Sigmoid colon (tissue), 7 donors: ENCODE measurements at places on chromosomes 6 and 20. TPM values are rescaled to one million over a fixed set of nuclear protein-coding genes. Genes with fewer than 3 reads are reported as not detected.

DNA sequence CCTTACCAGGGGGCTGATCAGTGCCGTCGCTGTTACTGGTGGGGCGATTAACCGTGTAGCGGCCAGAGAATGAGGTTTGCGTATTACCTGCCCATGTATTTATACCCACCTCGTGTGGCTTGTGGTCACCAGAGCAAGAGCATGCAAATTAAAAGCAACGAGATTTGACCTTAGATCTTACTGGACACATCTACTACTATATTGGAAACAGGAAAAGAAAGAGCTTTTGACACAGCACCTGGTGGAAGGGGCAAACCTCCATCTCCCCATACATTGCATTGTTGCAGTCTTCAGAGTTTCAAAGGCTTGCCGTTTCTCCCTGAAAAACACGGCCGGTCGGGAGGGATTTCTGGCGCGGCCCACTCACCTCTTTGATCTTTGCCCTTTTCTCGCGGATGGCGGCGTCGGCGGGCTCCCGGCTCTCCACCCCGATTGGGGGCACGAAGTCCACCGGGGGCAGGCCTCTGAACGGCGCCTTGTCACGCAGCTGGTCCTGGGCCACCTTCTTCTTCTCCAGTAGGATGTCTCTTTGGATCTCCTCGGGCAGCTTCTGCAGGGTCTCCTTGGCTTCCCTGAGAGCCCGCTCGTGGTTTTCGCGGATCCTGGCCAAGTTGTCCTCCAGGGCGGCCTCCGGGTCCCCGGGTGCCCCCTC is 1.3 kb downstream of the MAN1A1 start:
- H3K27ac ChIP-seq: peak overlapping the region; percentile 94
- H3K4me1 ChIP-seq: peaks cover 47% of the 10 kb centered on the region
- peak overlapping the region; percentile 97 for H3K4me3 ChIP-seq
- H3K27me3 ChIP-seq: no peaks in the 10 kb centered on the region

The SNAP25 gene
- total RNA-seq: 9.4 TPM

DNA sequence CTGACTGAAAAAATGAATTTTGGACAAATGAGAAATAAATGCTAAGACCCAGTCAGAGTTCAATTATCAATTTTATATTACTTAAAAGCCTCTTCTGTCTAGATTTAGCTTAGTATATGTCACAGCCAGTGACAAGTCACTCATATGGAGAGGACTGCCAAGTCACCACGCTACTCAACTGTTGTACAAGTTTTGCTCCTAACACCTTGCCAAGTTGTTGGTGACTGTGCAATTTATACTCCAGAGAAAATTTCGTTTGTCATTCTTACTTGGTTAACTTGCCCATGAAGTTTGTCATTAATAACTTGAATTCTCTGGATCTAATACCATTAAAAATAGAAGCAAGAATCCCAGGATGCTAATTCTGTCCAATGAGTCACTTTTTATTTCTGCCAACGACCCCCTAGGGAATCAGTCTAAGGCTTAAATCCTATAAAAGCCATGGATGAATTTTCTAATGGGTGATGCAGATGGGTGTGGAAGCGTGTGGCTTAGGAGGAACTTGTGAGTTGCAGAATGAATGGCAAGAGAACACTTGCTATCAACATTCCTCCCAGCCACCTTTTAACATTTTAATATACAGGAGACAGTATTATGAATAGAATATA is 30.4 kb upstream of the FBXO30 start:
- DNase-seq: no peak
- no peaks in the 10 kb centered on the region for H3K36me3 ChIP-seq
- no peaks in the 10 kb centered on the region for H3K27me3 ChIP-seq
- H3K27ac ChIP-seq: peak overlapping the region; percentile 80
- H3K4me3 ChIP-seq: no peak overlapping the region
- H3K4me1 ChIP-seq: peaks cover 55% of the 10 kb centered on the region

GRCh38 chr6:2436410-2437154 is 191.2 kb upstream of the GMDS start:
- H3K27ac ChIP-seq: no peak overlapping the region
- no peaks in the 10 kb centered on the region for H3K4me1 ChIP-seq
- no peaks in the 10 kb centered on the region for H3K36me3 ChIP-seq
- DNase-seq: no peak

GRCh38 chr20:32163951-32164350 is 43.6 kb downstream of the PLAGL2 start:
- H3K27me3 ChIP-seq: no peaks in the 10 kb centered on the region
- H3K4me1 ChIP-seq: peaks cover 15% of the 10 kb centered on the region
- H3K4me3 ChIP-seq: no peak overlapping the region

The GRM1 gene
- not detected for total RNA-seq

DNA sequence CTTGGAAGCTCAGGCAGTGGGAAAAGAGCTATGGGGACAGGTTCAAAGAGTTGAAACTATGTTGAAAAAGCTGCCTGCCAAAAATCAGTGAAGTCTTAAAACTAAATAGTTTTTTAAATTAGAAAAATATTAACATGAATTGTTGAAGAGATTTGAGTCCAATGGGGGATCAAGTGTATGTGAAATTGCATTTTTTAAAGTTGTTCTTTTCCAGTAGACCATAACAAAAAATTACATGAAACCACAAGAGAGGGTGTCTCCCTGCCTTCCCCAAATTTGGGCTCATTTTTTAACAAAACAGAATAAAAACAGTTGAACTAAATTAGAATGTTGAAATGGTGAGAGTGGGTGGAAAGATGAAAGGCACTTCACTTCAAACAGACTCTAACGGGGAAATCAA is 31.5 kb upstream of the COL10A1 start:
- no peak overlapping the region for H3K4me3 ChIP-seq
- DNase-seq: no peak
- no peaks in the 10 kb centered on the region for H3K36me3 ChIP-seq
- H3K4me1 ChIP-seq: no peaks in the 10 kb centered on the region
- H3K27me3 ChIP-seq: no peaks in the 10 kb centered on the region
- H3K27ac ChIP-seq: no peak overlapping the region

DNA sequence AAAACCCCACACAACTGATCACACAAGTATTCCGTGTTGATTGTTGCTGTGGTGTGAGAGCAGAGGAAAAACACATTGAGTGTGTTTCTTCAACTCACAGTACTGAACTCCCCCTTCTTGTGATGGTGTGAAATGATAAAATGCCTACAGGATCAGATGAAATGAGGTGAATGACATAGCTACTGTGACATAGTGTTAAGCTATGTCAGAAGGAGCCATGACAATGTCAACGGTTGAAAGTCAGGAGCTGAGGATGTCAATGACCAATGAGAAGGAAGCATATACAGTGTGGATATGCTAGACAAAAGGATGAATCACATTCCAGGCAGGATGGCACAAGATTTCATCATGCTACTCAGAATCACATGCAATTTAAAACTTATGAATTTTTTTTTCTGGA is 38.8 kb downstream of the WASF1 start:
- H3K36me3 ChIP-seq: no peaks in the 10 kb centered on the region
- no peak overlapping the region for H3K27ac ChIP-seq
- no peak overlapping the region for H3K4me3 ChIP-seq
- no peak for DNase-seq
- H3K4me1 ChIP-seq: no peaks in the 10 kb centered on the region
- H3K27me3 ChIP-seq: no peaks in the 10 kb centered on the region

DNA sequence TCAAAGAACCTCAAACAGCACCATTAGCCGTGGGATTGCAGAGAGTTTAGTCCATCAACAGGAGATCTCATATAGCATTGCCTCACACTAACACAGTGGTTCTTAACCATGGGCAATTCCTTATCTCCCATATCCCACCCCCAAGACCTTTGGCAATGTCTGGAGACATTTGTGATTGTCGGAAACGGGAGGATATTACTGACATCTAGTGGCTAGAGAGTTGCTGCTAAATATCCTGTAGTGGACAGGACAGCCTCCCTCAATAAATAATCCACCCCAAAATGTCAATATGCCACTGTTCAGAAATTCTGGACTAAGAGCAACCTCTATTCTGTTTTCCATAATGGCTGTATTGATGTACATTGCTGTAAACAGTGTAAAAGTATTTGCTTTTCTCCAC is 210.1 kb upstream of the CCN2 start:
- no peaks in the 10 kb centered on the region for H3K27me3 ChIP-seq
- H3K4me1 ChIP-seq: no peaks in the 10 kb centered on the region
- H3K4me3 ChIP-seq: no peak overlapping the region
- H3K27ac ChIP-seq: no peak overlapping the region
- no peak for DNase-seq

DNA sequence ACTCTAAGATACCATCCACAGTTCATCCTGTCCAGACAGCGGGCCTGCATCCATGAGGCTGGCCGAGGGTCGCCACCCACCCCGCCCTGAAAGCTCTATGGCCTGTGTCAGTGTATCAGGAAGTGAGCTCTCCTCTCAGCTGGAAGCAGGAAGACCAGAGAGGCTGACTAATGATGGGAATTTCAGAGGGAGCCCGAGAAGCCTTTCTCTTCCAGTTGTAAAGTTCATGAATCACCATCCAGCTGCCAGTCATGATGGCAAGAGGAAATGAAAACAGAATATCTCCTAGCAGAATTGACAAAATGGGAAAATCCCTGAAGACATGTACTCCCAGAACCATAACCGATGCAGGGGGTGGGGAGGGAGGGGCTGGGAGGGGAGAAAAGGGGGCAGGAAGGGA is 109.6 kb upstream of the RPS6KA2 start:
- H3K27ac ChIP-seq: no peak overlapping the region
- no peak overlapping the region for H3K4me3 ChIP-seq
- no peak for DNase-seq
- H3K27me3 ChIP-seq: no peaks in the 10 kb centered on the region
- H3K4me1 ChIP-seq: peaks cover 6% of the 10 kb centered on the region

GRCh38 chr20:36585410-36586125 is 12.2 kb downstream of the TGIF2 start:
- H3K4me3 ChIP-seq: no peak overlapping the region
- no peak overlapping the region for H3K27ac ChIP-seq
- no peaks in the 10 kb centered on the region for H3K27me3 ChIP-seq
- H3K36me3 ChIP-seq: peaks cover 15% of the 10 kb centered on the region

The HRH3 gene
- total RNA-seq: not detected

The PDE7B gene
- total RNA-seq: 10.3 TPM

The SNPH gene
- 9.6 TPM for total RNA-seq

The FKBP1C gene
- total RNA-seq: not detected

The ABHD16B gene
- total RNA-seq: not detected

The SLC17A9 gene
- 2.5 TPM for total RNA-seq

GRCh38 chr6:95581073-95581472 is 3.7 kb downstream of the MANEA start:
- no peaks in the 10 kb centered on the region for H3K4me1 ChIP-seq
- no peak overlapping the region for H3K27ac ChIP-seq
- no peak overlapping the region for H3K4me3 ChIP-seq
- DNase-seq: no peak
- H3K27me3 ChIP-seq: no peaks in the 10 kb centered on the region

The MCCD1 gene
- total RNA-seq: not detected

DNA sequence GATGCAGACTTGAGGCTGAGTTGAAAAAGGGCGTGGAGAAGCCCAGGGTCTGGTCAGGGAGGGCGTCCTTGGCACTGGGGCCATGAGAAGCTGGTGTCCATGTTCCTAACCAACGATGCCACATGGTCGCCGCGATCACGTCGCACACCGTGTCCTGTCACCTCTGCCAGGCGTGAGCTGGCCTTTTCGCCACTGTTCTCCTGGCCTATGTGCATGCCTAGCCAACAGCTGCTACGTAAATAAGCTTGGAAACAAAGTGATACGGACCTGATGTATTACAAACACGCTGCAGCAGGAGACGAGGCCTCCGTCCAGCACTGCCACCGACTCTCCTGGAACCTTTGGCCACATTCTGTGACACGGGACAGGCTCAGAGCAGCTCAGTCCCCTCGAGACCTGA is 22.0 kb upstream of the KIF25 start:
- H3K27ac ChIP-seq: no peak overlapping the region
- no peaks in the 10 kb centered on the region for H3K4me1 ChIP-seq
- no peaks in the 10 kb centered on the region for H3K27me3 ChIP-seq
- H3K36me3 ChIP-seq: peaks cover 11% of the 10 kb centered on the region

DNA sequence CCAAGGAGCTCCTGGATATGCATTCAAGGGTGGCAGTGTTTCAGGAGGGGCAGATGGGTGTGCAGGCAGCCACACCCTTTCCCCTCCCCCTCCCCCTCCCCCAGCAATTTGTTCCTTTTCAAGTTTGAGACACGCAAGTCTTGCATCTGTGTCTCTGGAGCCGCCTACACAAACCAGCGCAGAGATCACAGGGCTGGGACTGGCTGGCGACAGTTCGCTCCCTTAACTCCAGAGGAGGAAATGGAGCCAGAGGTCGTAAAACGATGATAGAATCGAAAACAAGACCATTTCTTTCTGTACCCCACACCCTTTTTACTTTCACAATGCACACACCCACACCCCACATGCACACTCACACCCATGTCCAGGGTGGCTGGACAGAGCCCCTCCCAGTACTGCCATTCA is 163.1 kb downstream of the LY86 start:
- no peaks in the 10 kb centered on the region for H3K27me3 ChIP-seq
- DNase-seq: peak; percentile 79
- peaks cover 45% of the 10 kb centered on the region for H3K4me1 ChIP-seq
- peak overlapping the region; percentile 78 for H3K27ac ChIP-seq
- H3K36me3 ChIP-seq: no peaks in the 10 kb centered on the region

DNA sequence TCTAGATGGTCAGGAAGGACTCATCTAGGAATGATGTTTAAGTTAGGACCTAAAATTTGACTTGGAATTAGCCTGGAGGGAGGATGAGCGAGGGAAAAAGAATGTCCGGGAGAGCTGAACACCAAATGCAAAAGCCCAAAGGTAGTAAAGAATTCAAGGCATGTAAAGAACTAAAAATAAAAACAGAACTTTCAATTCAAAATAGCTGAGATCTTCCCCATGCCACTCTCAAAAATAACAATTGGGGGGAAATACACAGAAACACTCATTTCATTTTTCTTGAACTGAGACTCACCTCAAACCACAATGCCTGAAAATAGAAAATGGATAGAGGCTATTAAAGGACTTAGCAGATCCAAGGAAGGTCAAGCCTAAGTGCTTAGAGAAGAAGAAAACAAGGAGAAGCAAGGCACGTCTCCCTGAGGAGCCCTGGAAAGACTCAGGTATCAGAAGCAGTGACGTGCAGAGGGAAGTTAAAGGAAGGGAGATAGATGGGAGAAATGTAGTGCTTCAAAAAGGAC is 10.4 kb downstream of the PXT1 start:
- no peaks in the 10 kb centered on the region for H3K4me1 ChIP-seq
- no peak for DNase-seq
- H3K36me3 ChIP-seq: no peaks in the 10 kb centered on the region
- H3K27me3 ChIP-seq: no peaks in the 10 kb centered on the region
- no peak overlapping the region for H3K4me3 ChIP-seq
- H3K27ac ChIP-seq: no peak overlapping the region

GRCh38 chr6:3227363-3228045 is at the start of gene TUBB2B:
Gene TUBB2B (minus strand): TSS chr6:3227653. CDS start chr6:3227543, 110 bp downstream.
- peak within 1 kb of the TSS; percentile 52 for H3K4me3 ChIP-seq
- peaks cover 59% of the 10 kb centered on the region for H3K27me3 ChIP-seq
- no peaks in the 10 kb centered on the region for H3K36me3 ChIP-seq
- H3K27ac ChIP-seq: peak within 1 kb of the TSS; percentile 42

GRCh38 chr6:110331816-110332215 is 26.3 kb downstream of the METTL24 start:
- H3K27ac ChIP-seq: peak overlapping the region; percentile 90
- H3K4me1 ChIP-seq: peaks cover 84% of the 10 kb centered on the region
- peak; percentile 76 for DNase-seq
- no peaks in the 10 kb centered on the region for H3K36me3 ChIP-seq
